ENCODE measurements at places on chromosomes 3 and 15.
A peak's percentile ranks its signal among the peaks of the same experiment; 100 is the strongest.

DNA sequence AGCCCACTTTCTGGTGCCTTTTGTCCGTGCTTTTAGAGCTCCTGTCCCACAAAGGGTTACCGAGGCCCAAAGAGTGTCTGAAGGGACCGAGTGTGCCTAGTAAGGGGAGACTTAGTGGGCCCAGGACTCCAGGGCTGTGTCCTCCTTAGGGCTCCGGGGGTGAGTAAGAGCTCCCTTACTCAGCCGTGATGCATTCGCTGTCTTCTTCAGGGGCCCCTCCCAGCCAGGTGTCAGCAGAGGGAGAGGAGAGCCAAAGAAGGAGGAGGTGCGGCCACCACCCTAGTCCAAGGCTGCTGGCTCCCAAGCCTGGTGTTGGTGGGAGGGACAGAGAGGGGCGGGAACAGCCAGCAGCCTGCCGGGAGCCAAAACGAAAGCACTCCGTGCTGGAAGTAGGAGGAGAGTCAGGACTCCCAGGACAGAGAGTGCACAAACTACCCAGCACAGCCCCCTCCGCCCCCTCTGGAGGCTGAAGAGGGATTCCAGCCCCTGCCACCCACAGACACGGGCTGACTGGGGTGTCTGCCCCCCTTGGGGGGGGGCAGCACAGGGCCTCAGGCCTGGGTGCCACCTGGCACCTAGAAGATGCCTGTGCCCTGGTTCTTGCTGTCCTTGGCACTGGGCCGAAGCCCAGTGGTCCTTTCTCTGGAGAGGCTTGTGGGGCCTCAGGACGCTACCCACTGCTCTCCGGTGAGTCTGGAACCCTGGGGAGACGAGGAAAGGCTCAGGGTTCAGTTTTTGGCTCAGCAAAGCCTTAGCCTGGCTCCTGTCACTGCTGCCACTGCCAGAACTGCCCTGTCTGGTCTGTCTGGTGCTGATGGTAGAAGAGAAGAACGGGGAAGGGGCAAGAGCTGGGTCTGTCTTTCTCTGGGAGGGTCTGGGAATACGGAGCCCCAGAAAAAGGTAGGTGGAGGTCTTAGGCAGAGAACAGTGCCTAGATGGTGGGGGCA, at the start of gene IL17RC:
IL17RC (plus strand) TSS at position 365 of the 947 bp plus-strand sequence; CDS start at position 583, 218 bp downstream.
- DNase-seq: peak; percentile 89

DNA sequence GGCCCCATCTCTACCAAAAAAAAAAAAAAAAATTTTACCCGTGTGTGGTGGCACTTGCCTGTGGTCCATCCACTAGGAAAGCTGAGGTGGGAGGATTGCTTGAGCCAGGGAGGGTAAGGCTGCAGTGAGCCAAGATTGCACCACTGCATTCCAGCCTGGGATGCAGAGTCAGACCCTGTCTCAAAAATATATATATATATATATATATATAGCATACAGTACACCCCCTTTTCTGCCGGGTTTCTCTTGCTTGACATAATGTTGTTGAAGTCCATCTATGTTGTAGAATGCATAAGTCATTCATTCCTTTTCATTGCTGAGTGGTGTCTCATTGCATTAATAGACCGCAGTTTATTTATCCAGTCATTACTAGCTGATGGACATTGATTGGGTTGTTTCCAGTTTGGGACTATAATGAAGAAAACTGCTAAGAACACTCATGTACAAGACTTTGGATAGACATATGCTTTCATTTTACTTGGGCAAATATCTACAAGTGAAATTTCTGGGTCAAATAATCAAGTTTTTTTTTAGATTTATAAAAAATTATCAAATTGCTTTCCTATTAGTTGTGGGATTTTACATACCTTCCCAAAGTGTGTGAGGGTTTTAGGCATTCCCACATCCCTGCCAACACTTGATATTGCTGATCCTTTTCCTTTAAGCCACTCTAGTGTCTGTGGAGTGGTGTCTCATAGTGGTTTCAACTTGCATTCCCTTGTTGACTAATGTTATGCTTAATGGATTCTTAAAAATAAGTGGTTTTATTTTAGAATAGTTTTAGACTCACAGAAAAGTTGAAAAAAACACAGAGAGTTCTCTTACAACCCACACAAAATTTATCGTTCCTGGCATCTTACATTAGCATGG, 2.1 kb upstream of the PRR20G start:
- DNase-seq: no peak

- no peak for DNase-seq
These were observed 6.5 kb downstream of the CCDC33 start for GRCh38 chr15:74242441-74243185.

DNA sequence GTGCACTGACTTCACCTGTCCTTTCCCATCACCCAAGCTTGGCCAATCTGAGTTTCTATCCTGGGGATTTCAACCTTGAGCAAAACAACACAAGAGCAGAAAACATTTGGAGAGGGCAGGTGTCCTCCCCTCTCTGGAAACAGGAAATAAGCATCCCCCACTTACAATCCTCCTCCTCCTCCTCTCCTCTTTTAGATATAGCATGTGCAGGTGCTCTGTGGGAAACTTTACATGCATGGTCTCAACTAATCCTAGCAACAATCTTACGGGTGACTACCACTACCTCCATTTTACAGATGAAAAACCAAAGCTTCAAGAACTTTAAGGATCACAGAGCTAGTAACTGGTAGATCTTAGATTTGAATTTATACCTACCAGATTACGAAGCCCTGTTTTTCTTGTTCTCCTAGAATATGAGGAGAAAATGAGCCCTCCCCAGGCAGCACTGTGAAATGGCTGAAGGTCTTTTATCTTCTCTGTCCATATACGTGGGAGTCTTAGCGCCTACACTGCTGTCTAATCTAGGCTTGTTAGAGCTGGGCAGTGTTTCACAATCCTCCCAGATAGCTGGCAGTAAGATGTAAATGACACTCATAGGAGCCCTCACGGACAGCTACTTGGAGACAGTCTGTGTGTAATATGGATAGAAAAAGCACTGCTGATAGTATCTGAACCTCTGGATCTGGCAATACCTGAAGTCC, 301.2 kb upstream of the PROK2 start:
- no peak for DNase-seq

- DNase-seq: no peak
These were observed 301.1 kb downstream of the DIPK2A start for GRCh38 chr3:144272680-144273079.

DNA sequence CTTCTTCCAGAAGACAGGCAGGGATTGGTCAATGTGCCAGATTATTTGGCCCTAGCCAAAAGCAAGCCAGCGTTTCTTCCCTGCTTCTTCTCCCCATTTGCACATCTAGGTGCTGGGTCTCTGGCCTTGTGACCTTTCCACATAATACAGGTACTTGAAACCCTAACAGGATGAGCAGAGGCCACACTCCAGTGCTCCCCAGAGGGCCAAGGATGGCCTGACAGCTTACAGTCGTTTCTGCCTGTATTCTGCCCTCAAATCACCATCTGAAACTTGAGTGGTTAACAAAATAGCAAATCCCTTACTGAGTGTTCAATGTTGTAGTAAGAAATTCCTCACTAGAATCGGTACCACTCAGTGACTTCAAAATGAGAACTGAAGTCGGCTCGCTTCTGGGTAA, 29.1 kb downstream of the MKRN2 start:
- DNase-seq: no peak

- DNase-seq: no peak
These were observed 20.3 kb upstream of the FRMD4B start for GRCh38 chr3:69406163-69406562.

- DNase-seq: no peak
These were observed 12.1 kb downstream of the OSBPL10 start for GRCh38 chr3:31968927-31969418.
